ENCODE measurements at places on chromosomes 7 and 10. TPM values are rescaled to one million over a fixed set of nuclear protein-coding genes. Genes with fewer than 3 reads are reported as not detected.

DNA sequence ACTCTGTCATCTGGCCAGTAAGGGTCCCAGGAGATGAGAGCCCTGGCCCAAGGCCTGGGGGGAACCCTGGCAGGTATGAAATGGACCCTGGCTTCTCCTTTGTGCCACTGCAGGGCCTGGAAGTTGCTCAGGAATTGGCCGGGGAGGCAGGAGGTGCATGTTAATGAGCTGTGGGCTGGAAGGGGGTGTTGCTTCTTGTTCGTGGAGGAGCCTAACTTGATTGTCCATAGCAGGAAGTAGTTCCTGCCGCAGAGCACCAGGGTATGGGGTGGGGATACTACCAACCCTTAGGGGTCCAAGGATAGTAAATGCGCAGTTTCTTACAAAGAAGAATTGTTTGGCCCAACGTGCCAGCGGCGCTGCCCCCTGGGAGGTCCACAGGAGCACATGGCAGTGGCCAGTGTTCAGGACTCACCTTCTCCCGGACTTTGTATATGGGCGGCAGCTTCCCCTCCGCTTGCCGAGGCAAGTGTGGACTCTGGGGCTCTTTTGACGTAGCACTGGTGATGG, 21.5 kb downstream of the TEX36 start:
- no peak for DNase-seq

DNA sequence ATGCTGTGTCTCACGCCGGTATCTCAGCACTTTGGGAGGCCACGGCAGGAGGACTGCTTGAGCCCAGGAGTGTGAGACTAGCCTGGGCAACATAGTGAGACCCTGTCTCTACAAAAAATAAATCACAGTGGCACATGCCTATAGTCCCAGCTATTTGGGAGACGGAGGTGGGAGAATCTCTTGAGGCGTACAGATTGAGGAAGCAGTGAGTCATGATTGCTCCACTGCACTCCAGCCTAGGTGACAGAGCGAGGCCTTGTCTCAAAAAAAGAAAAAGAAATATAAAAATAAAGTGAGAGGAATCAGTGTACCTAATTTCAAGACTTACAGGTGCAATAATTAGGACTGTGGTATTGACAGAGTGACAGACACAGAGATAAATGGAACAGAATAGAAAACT, 23.9 kb downstream of the SLC25A40 start:
- DNase-seq: no peak

DNA sequence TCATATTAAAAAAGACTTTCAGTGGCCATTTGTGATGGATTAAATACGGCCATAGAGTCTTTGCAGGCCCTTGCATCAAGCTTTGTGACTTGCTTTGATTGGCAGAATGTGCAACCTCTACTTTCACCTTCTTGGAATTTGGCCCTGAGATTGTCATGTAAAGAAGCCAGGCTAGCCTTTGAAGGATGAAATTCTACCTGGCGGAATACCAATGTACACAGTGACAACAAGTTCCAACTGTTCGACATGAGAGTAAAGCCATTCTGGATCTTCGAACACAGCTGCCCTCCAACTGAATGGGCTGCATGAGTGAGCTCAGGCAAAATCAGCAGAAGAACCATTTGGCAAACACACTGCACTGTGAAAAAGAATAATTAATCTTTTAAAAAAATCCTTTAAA, 321.3 kb downstream of the PHF14 start:
- no peak for DNase-seq

DNA sequence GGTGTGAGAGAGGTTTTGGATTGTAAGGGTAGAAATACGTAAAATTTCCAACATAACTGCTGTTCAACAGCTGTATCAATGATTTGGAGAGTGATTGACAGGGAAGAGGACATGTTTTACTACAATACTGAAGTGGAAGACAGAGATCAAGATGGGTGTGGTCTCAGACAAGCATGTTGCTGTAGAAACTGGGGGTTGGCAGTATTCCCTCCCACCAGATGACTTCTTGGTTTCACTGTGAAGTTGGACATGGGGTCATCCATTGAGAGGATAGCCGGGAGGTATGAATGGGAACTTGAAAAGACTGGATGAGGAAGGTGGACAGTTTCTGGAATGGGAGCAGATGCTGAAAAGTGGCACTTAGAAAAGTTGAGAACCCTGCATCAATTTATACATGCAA, 95.3 kb upstream of the HDAC9 start:
- peak; percentile 3 for DNase-seq

GRCh38 chr10:127755753-127756152, 18.8 kb downstream of the FOXI2 start:
- DNase-seq: no peak

DNA sequence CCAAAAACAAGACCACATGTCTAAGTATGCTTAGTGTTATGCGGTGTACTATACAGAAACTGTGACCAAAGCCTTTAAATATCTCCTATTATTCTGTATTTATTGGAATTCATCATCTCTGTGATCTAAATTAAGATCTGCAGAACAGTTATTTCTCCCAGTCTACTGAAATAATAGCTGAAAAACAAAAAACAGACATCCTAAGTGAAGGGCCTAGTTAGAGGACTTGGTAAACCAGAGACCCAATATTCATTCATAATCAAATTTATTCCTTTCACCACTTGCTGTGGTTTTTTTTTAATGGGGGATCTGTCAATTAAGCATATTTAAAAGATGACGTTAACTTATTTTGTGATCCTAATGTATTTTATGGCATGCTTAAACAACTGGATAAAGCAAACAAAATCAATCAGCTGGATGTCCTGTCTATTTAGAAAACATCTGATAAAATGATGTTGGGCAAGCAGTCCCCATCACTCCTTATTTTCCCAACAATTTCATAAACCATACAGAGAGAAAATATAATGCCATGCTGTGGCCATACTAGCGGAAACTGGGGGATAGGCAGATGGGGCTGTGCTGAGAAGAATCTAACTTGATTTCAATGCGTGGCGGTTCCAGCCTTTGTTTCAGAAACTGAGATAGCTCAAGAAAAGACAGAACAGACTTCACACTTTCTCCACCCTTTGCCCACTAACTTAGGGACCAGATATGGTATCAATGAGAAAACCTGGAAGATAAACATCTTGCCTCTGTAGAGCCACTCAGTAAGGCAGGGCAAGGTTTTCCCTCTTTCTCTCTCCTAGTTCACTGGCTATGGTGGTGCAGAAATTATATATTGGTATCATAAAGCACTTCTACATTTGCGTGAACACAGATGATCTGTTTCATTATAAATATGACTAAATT, 32.9 kb downstream of the ICA1 start:
- DNase-seq: no peak

- peak; percentile 58 for DNase-seq
Observed at GRCh38 chr10:91887272-91888076, 21.8 kb downstream of the FGFBP3 start.

DNA sequence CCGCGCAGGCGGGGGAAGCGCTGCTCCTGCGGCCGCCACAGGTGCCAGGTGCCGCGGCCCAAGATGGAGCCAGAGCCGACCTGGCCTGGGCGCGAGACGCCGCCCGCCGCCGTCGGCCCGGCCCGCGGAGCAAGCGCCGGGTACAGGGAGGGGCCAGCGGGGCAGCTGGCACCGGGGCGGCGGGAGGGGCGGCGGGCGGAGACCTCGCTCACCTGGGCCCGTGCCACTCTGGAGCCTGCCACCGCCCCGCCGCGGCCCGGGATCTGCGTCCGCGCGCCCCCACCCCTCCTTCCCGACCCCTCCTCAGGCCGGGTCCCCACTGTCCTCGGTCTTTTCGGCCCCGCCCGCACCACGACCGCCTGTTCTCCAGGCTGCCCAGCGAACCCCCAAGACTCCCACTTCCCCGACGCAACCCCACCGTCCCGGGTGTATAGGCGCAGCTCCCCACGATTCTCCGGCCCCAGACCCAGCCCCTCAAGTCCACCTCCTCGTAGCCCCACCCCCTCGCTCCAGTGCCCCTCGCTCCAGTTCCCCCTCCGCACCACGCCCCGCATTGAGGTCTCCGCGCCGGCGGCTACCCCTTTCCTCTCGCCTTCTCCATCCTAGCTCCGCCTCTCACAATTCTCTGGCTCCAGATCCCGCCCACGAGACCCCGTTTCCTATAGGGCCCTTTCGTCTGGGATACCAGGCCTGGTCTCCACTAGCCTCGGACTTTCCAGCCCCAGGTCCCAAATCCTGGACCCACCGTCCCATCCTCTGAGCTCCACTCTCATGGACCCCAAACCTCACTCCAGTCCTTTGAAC, at the start of gene GPRIN2:
GPRIN2 (minus strand) TSS at position 144 of the 804 bp plus-strand sequence. CDS start 5,922 bp downstream, outside the sequence.
- DNase-seq: no peak

DNA sequence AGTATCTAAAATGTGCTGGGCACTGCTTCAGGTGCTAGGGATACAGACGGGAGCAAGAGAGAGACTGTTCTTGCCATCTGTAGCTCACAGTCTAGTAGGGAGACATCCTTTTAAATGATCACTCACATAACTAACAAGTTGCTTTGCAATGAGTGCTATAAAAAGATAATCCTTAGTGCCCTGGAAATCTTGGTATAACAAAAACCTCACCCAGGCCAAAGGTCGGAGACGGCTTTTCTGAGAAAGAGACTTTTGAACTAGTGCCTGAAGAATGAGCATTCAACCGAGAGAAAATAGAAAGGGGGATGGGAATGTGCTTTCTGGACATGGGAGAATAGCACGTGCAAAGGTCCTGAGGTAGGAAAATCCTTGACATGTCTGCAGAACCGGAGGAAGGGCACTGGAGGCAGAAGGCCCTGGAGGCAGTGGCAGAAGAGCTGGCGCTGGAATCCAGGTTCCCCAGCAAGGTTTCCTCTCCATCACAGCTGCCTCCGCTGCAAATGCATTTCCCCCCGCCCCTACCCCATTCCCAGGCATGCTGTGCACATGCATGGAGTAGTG, 89.4 kb downstream of the COL13A1 start:
- DNase-seq: no peak

DNA sequence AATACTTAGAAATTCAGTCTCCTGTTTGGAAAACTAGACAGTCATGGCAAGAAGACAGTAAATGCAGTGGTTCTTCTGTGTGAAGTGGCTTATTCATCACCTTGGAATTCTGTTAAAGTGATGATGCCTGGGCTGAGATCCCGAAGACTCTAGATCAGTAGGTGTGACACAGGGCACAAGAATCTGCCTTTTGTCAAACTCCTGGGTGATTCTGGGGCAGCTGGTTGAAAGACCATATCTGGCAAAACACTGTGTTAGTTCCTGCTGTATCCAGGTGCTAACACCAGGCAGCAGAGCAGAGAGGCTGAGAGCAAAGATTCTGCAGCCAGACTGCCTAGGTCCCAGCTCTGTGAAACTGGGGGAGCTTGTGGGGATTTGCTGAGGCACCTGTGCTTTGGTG, 26.5 kb downstream of the MRC1 start:
- DNase-seq: peak; percentile 94

DNA sequence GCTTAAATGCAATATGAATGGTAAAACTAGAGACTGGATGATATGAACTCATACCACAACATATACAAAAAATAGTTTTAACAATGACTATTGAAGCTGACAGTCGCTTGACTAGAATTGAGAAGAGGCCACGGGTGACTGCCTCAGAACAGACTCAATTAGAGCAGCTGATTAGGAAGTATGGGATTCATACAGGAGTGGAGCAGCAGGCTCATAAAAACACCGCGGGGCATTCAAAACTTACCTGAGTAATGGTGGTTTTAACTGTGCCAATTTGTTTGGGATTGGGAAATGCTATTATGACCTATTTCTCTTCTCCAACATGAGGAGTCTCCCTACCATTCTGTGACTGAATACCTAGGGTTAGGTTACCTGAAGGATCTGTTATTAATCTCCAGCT, 2.1 kb downstream of the CADPS2 start:
- DNase-seq: no peak

- no peak for DNase-seq
Observed at GRCh38 chr7:1284743-1285458, 52.2 kb downstream of the UNCX start.

GRCh38 chr10:23155169-23155568, 36.9 kb upstream of the PTF1A start:
- no peak for DNase-seq

GRCh38 chr7:120272701-120273475, at the start of gene KCND2:
TSS of gene KCND2 (plus strand) at chr7:120273175.
- DNase-seq: no peak

GRCh38 chr10:3852147-3852904, 67.3 kb upstream of the KLF6 start:
- DNase-seq: peak; percentile 100

DNA sequence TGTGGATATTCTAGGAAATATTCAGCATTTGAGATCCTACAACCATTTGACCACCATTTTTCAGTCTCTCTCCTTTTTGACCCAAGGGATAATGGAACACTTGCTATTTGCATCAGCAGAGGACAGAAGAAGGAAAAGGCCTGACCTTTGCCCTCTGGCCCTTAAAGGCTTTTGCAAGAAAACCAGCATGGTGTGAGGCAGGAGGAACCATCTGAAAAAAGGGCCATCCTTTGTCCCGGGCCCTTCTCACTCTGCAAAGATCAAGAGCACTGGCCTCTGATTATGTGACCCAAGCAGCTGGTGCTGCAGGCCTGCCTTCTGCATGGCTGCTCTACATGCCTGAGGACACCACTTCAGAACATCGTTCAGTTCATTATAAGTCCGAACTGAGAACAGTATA, 133.3 kb upstream of the STK17A start:
- no peak for DNase-seq

- DNase-seq: no peak
Observed at GRCh38 chr10:113060201-113061053, 110.4 kb downstream of the TCF7L2 start.

GRCh38 chr7:52764492-52765169, 270.8 kb upstream of the POM121L12 start:
- peak; percentile 10 for DNase-seq

GRCh38 chr7:43041105-43041504, 71.3 kb upstream of the HECW1 start:
- no peak for DNase-seq

- DNase-seq: no peak
Observed at GRCh38 chr7:32191305-32191704, 121.1 kb upstream of the PDE1C start.

DNA sequence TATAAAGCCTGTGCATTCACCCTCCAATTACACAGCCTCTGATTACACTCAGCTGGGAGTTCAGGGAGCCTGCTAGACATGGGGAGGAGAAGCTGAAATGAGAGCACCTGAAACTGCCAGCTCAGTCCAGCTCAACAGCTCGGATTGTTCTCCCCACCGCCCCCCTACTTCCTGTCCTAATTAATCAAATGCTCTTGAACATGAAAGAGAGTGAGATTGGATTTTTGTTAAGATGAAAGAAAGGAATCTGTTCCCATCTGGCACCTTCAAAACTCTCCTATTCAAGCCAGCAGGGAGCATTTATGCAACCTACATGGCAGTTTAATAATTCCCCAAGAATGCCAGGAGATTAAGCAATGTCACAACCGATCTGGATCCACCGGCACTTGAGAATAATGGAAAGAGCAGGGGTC, 98.0 kb downstream of the NPSR1 start:
- DNase-seq: peak; percentile 56

The COL17A1 gene
- 2.6 TPM for total RNA-seq

The PARD3 gene
- total RNA-seq: 35.9 TPM

The PTF1A gene
- not detected for total RNA-seq

The MMD2 gene
- total RNA-seq: not detected

The STEAP2 gene
- 2.3 TPM for total RNA-seq

The UTF1 gene
- 0.18 TPM for total RNA-seq

The PRKAR1B gene
- 14.7 TPM for total RNA-seq

The ELN gene
- 0.75 TPM for total RNA-seq

The GIMAP2 gene
- not detected for total RNA-seq

The SLC26A3 gene
- total RNA-seq: not detected

All from astrocyte (in vitro differentiated cells and primary cell).